Foreskin melanocyte (primary cell): ENCODE measurements at places on chromosomes 4 and X.
A peak's percentile ranks its signal among the peaks of the same experiment; 100 is the strongest.

DNA sequence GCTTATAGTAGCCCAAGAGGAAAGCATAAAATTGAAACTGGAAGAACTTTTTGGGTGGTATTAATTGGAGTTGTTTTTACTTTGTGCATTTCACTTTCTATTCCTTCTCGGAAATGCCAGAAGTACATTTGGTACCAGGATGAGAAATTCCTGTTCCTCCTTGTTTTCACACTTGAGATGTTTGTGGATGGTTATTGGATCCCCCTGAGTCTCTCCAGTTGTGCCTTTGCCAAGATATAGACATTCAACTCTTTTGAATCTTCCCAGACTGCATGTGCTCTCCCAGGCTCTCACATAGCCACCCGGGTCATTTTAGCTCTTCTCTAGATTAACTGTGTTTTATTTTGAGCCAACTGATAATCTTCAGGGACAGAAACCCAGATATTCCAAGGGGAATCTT is 120.5 kb downstream of the AFF1 start:
- DNase-seq: no peak

- peak; percentile 72 for DNase-seq
These were observed 671 bp upstream of the EIF4E start for GRCh38 chr4:98929341-98930267.

GRCh38 chr4:10074767-10075105 is 41.9 kb downstream of the WDR1 start:
- DNase-seq: no peak

- DNase-seq: peak; percentile 32
These were observed 1071.8 kb downstream of the CCSER1 start for GRCh38 chr4:91198951-91199350.

- DNase-seq: no peak
These were observed 157.3 kb downstream of the TMA16 start for GRCh38 chr4:163651761-163652160.

GRCh38 chr4:25065932-25066590 is 35.3 kb upstream of the LGI2 start:
- DNase-seq: no peak
